ENCODE measurements at places on chromosomes 1 and 21.

GRCh38 chr1:190679044-190679443 lies 201.4 kb upstream of the BRINP3 start:
- no peak for DNase-seq

GRCh38 chr1:3026581-3027391 lies 5.5 kb downstream of the ACTRT2 start:
- DNase-seq: no peak

GRCh38 chr21:25457946-25458345 lies 149.3 kb downstream of the MRPL39 start:
- DNase-seq: no peak

DNA sequence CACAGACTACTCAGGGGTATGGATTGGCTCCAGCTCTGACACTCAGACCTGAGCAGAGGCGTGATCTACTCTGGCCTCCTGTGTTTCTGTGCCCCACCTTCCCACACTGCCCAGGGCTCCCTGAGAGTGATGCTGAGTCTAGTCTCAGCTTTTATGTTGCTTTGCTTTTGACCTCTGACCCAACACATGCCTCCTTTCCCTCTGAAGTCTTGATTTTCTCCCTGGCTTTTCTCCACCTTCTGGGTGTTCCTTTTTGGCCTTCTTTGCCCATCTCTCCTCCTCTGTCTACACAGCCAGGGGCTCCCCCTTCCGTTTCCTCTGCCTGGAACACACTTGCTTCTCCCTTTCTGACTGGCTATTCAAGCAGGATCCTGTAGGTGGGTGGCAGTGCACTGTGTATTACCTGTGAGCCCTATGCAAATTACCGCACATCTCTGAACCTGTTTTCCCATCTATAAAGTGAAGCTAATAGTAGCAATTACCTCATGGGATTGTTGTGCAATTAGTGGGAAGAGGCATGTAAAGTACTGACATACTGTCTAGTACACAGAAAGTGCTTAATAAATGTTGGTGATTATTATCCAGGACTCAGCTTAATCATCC lies 13.7 kb upstream of the MEX3A start:
- no peak for DNase-seq

DNA sequence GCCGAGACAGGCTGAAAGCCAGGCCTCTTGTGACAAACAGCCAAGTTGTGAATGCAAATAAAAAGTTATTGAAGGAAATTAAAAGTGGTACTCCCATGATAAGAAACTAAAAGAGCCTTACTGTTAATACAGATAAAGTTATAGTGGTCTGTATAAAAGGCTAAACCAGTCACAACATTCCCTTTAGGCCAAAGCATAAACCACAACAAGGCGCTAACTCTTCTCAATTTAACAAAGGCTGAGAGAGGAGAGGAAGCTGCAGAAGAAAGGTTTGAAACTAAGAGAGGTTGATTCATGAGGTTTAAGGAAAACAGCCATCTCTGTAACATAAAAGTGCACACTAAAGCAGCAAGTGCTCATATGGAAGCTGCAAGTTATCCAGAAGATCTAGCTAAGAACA lies 10.7 kb downstream of the C1orf105 start:
- DNase-seq: no peak

DNA sequence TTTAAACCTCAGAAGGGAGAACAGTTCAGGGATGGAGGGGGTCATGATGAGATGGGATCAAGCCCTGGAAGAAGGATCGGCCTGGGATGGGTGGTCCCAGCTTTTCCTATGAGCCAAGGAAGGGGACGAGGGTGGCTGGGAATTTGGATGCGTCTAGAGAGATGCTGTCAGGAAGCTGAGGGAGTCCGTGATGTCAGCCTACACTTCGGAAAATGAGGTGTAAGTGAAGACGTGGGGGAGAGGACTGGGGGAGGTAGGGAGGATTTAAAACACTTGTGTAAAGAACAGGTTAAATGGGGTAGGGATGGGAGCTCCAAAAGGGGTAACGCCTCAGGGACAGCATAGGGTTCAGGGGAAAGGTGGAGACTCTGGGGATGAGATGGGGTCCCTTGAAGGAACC lies 27.5 kb downstream of the DLGAP3 start:
- no peak for DNase-seq

DNA sequence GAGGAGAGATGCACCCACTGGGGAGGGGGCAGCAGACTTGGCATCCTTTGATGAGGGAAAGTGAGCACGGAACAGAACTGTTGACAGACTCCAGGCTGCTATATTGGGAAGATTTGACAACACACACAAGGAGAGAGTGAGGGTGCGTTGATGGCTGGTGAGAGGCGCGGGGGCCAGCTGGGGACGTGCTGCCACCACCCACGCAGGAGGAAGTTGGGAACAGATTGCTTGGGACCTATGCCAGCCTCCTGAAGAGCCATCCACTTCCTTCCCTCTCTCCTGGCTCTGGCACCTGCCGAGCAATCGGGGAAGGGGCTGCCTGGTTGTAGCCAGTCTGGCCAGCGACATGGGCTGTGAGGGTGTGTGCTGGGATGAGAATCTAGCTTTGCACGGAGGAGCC lies 223.7 kb upstream of the CSF3R start:
- no peak for DNase-seq

DNA sequence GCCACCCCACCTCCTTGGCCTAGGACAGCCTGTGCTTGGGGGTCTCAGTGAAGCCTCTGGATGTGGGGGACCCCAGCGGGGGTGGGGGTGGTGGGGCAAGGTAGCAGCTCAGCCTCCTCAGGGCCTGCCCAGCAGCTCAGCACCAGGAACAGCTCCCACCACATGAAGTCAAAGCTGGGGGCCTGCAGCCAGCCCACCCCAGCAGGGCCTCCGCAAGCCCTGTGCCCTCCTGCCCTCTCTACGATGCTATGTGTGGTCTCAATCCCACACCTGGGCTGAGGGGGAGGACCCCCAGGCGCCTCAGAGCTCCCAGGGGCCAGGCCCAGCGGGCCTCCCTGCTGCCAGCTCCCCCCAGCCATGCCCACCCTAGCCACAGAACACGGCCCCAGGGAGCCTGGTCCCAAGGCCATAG lies 18.6 kb downstream of the PANK4 start:
- no peak for DNase-seq

DNA sequence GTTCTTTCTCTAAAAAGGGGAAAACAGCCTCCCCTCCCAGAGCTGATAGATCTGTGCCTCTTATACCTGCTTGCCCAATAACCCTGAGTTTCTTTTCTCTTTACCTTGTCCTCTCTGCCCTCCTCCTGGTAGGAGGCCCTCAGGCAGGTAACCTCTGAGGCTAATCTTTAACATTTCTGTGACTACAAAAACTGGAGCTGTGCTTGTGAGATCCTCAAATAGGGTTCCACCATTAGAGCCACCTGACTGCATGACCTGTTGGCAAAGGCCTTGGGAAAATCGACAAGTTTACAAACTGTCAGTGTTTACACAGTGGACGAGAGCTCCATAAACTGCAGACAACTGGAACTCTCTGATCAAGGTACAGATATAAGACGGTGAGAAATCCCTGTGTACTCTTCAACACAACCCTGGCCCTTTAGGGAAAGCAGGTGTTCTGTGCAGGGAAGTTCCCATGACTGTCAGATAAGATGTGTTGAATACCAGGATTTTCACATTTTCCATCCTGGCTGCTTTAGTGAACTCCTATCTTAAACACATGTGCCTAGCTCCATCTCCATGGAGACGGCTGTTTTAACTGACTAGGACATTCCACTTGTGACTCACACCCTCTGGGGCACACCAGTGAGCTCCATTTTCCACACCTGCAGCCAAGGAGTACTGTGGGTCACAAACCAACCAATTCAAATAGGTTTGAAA lies 38.3 kb downstream of the ECE1 start:
- no peak for DNase-seq

DNA sequence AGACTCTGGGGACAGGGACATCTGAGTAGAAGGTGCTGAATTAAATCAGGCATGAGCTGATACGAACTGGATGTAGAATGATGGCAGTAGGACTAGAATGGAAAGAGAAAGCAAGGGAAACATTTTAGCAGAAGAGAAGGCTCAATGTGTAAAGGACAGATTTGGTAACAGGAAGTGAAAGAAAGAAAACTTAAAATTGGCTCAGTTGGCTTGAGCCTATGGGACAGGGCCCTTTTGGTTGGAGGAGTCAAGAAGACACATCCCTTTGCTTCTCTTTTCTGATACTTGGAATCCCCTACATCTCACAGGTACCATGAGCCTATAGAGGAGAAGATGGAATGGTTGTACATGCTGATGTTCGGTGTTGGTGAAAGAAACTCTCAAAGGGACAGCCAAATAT lies 300.6 kb upstream of the PLXNA2 start:
- DNase-seq: no peak

DNA sequence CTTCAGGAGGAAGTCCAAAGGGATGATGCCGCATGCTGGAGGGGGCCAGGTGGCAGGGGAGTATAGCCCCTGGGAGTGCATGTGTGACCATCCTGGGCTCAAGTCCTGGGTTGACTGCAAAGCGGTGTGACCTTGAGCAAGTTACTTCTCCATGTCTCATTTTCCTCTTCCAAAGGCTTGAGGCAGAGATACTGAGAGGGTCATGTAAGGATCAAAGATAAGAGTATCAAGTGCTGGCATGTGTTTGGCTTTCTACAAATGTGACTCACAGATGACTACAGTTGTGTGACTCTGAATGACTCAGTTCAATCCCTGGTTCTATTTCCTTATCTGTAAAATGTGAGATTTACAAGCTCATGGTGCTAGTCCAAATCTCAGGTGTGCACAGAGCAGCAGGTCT lies 26.1 kb downstream of the PROK1 start:
- no peak for DNase-seq

- no peak for DNase-seq
Measured at GRCh38 chr1:23446661-23447310, 22.2 kb upstream of the TCEA3 start.

DNA sequence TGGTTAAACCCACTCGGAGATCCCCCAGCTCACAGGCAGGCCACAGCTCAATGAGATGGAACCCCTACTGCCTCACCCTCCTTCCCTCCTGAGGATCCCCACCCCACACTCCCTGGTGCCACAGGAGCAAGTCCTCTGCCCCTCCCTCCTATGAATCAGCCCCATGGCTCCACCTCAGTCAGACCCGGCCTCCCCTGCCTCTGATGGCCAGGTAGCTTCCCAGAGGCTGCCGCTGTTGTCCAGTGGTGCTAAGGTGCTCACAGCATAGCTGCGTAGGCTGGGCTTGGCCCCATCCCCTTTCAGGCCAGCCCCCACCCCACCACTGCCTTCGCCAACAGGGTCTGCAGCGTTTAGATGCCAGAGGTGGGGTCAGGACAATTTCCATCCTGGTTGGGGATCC lies 98.5 kb upstream of the IGSF21 start:
- DNase-seq: no peak

DNA sequence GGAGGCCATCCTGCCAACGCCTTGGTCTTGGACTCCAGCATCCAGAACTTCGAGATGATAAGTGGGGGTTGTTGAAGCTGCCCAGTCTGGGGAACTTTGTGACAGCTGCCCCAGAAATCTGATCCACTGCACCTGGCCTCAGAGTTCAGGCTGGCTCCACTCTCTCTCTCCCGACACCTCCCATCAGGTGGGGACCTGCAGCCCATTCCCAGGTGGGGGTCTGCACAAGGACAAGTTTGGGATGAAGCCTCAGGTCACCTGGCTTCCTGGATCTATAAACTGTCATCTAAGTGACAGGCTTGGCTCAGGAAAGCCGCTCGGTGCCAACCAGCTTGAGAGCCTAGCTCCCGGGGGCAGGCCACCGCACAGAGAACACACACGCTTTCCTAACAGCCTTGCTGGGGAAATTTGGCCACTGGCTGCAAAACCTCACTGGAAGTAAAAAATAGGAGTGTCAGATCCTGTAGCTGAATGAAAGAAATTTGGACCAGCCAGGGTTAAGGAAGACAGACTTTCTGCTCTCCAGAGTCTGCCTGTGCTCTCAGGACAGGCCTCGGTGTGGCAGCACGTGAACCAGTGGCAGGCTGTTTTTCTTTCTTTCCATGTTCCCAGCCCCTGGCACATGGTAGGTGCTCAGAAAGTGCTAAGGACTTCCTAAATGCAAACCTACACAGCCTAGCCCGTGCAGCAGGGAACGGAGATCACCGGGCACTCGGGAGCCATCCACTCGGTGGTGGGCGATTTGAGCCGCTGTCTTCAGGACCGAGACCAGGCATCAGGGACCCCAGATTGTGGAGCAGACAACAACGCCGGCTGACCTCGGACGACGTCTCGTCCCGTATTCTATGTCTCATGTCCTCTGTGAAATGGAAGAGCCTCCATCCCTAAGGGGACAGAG lies 42.6 kb upstream of the LBR start:
- DNase-seq: no peak

DNA sequence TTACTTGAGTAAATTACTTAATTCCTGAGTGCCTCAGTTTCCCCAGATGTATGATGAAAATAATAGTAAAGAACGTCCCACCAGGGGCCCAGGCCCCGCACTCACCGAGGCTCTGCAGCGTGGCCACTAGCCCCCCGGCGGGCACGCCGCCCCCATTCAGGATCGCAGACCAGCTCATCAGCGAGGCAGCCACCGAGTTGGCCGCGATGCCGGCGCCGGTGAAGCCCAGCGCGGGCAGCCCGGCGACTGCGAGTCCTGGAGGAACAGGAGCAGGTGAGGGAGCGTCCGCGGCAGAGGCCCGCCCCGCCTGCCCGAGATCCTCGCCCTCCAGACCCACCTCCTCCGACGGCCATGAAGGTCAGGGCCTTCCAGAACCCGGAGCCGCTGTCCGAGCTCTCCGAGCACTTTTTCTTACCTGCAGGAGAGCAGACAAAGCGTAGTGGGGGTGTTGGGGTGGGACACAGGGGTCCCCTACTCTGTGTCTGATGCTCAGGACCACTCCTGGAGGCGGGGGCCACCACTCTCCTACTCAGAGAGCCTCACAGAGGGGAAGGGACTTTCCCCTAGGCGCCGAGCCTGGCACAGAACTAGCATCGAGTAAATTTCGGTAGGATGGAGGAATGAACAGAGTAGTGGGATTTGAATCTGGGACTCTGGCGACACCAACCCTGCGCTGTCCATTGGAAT lies 3.7 kb downstream of the IFI6 start:
- DNase-seq: no peak

DNA sequence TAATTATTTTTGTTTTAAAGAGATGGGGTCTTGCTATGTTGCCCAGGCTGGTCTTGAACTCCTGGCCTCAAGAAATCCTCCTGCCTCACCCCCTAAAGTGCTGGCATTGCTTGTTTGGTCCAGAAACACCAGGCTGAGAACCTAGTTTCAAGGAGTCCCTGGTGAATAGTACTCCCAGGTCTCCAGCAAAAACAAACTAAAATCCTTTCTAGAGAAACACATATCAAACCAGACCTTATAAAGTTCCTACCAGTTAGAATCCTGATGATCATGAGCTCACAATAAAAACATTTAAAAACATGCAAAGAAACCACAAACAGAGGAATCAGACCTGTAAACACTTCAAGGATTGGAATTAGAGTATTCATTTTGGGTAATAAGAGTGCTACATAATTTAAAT lies 34.4 kb upstream of the PADI1 start:
- no peak for DNase-seq
